Kasumi-1 (cell line): ENCODE measurements at places on chromosomes 6 and 20.

DNA sequence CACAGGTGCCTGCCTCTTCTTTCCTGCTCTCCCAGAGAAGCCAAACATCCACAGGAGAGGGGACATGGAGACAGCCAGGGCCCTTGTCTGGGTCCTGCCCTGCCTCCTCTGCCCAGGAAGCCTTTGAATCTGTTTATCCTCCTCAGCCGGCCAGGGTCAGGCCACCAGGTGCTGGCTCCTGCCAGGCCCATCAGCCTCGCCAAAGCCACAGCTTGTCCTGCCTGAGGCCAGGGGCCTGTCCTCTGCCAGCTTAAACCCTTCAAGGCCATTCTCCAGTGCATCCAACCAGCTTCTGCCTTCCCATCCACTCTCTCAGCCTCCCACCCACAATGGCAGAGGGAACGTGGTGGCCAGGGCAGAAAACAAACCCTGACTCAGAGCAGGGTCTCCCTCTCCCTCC lies 254.6 kb downstream of the ANKRD60 start:
- no peak for DNase-seq

- no peak for DNase-seq
Observed at GRCh38 chr6:16002332-16003196, 126.3 kb upstream of the MYLIP start.

GRCh38 chr20:56369179-56369578 lies 10.4 kb downstream of the FAM210B start:
- DNase-seq: no peak

- no peak for DNase-seq
Observed at GRCh38 chr6:133591275-133591674, 297.6 kb upstream of the TCF21 start.

- DNase-seq: no peak
Observed at GRCh38 chr6:67331304-67331703, 1303.8 kb upstream of the ADGRB3 start.

GRCh38 chr6:112396221-112396620 lies 49.1 kb downstream of the RFPL4B start:
- DNase-seq: no peak

DNA sequence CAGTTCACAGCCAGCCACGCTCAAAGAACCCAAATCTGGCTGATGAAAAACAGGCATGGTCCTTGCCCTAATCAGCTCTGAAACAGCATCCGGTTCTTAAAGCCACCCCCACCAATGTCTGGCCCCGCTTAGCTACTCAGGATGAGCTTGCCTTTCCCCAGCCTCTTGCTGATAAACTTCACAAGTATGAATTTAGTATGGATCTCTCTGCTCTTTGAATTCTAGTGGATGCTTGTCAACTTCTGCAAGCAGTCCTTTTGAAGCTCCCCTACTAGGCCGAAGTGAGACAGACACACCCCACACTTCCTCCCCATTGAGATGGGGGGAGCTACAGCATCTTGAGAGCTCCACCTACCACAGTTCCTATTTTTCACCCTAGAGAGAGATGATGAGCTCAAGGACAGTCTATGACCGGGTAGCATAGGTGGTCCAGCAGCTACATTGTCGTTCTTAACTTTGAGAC lies 36.7 kb downstream of the EBF4 start:
- peak; percentile 60 for DNase-seq

DNA sequence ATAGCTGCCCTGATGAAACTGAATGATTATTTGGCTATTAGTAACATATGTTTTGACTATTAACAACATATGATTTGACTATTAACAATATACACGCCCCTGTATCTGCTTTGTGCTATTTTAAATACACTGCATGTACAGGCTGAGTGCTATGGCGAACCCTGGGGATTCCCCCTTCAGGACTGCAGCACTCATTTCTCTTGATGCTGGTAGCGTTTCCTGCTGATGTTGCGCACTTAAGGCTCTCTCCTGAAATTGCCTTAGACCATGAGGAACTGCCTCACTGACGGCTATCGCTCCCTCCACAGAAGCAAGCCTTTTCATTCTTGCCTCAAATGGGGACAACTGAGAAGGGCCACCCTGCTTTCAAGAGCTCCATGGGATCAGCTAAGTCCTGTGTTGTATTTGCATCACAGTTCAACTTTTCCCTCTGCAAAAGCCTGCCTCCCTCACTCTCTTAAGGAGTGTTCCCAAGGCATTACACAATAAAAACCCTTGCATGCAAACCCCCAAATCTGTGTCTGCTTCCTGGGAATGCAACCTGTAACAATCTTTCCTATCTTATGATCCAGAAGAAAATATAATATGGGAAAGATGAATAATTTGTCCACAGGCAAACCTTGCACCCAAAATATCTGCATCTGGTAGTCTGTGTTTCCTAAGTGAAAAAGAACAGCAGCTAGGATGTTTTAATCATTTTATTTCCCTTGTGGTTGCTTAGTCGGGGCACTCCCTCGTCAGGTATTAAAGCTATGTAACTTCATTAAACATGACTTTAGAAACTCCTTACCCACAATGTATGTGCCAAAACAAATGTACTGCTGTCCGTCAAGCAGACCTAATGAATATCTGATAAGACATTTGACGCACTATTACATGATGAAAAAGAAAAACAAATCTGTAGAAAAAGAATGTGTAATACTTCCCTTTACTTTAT lies 456.4 kb downstream of the COL12A1 start:
- no peak for DNase-seq

DNA sequence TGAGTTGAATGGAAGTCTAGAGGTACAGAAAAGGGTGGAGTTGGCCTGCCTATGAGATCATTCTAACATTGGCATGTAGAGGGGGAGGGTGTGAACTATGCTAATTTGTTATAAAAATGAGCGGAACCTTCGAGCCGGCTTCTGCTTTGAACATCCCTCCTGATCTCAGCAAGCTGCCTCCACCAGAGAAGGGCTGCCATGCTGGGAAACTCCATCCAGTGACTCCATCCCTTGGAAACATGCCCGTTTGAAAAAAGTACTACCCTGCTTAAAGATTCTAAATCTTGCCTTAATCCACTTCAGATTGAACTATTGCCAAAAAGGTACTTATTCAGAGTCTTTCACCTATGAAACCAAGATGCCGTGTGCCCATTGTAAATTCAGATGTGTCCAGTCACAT lies 43.6 kb upstream of the TMEM170B start:
- DNase-seq: no peak

DNA sequence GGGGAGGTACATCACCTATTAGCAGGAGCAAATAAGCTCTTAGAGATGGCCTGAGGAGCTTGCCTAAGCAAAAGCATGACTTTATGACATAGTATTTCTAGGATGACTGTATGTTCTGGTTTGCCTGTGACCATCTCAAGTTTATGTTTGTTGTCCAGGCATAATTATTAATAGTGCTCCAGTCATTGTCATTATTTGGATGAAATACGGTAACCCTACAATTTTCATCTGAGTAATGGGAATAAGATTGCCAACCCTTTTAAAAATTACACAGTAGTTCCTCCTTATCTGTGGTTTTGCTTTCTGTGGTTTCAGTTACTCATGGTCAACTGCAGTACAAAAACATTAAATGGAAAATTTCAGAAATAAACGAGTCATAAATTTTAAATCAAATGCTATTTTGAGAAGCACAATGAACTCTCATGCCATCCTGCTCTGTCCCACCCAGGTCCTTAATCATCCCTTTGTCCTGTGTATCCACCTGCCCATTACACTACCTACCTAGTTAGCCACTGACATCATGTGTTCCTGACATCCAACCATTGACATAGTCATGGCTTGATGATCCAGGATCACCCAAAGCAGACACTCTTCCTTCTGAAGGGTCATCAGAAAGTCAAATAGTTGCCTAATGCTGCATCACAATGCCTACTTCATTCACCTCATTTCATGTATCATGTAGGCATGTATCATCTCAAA lies 27.0 kb upstream of the TFB1M start:
- peak; percentile 2 for DNase-seq

DNA sequence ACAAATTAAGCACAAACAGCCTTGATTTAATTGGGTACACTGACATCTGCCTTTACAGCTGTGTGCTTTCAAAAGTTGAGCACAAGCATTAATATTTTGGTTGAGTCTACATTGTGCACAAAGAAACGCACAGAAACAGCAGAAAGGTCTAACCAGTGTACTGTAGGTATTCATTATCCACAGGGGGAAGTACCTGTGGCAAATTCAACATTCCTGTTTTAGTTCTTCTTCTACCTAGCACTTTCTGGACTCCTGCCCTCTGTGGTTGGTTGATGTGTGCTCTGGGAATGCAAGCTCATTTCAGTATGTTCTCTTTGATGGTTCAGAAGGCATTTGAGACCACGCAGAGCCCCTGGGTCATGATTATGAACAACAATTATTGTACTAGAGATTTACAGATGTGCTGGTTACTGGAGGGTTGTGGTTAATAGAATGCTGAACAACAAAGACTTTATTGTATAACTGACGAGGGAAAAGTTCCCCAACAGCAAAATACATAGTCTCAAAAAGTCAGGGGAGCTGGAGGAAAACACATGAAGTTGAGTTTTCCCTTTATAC lies 26.6 kb upstream of the DAAM2 start:
- no peak for DNase-seq

- DNase-seq: no peak
Observed at GRCh38 chr6:64932486-64932885, 774.5 kb downstream of the EYS start.

DNA sequence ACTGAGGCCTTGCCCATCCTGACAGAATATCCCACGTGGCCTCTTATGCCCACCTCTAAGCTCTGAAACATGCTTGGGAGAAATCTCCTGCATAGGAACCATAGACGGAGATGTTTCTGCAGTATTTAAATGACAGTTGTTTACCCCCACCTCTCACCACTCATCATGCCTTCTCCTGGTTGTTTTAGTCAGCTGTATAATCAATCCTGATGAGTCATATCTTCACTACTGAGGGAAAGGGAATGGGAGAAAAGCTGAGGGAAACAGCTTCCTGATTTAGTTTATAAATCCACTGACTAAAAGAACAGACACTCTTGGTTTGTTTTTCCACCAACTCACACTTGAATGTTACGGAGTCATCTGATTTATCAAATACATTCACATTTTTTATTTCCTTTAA lies 113.2 kb upstream of the TENT5A start:
- DNase-seq: no peak

GRCh38 chr20:5074232-5074674 lies 45.5 kb downstream of the PCNA start:
- DNase-seq: no peak

DNA sequence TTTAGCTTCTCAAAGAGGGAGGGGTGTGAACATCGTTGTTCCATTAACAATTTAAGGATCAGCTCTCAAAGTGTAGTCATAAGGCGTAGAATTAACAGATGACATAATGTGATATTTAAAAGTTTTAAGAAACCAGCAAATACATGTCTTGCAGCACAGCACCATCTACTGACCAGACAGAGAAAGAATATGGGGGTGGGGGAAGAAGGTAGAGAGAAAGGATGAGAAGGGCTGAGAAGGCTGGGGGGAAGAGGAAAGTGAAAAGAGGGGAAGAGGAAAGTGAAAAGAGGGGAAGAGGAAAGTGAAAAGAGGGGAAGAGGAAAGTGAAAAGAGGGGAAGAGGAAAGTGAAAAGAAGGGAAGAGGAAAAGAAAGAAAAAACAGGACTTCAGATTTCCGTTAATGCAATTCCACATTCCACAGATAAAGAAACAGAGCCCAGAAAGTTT lies 80.9 kb downstream of the HAO1 start:
- peak; percentile 57 for DNase-seq

GRCh38 chr6:27720607-27721580 lies 191.3 kb downstream of the OR2B2 start:
- DNase-seq: no peak

GRCh38 chr20:48171626-48172356 lies 386.5 kb upstream of the SULF2 start:
- no peak for DNase-seq

GRCh38 chr6:41503827-41504465 lies 42.2 kb upstream of the FOXP4 start:
- no peak for DNase-seq

DNA sequence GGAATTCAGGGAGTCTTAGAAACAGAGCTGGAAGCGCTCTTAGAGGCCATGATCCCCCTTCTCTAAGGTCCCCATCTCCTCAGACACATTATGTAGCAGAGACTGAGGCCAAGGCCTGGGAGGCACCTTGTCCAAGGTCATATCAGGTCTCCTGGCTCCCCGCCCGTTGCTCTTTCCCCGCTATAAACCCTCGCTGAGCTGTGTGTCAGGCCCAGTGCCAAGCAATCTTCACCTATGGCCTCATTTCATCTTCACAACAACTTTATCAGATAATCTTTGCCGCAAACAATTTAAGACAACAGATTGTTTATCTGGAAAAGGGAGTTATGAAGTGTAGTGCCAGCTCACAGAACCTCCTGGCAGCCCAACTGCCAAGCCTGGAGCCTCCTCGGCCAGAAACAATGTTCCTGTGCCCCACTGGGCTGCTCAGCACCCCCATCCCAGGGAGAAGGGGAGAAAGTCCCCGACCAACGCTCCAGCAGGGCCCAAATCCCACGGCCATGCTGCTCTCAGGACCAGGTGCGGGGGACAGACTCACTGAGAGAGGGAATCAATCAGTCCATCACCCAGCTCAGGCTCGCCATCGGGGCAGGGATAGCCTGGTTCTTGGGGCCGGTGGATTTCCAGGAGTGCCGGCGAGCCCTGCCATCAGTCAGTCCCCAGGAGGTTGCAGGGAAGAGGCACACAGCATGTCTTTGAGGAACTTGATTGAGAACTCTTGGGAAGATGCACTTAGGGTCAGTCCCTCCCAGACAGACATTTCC lies 16.9 kb upstream of the FANCE start:
- no peak for DNase-seq

GRCh38 chr6:15504040-15504495 lies 158.8 kb downstream of the DTNBP1 start:
- DNase-seq: no peak

- DNase-seq: peak; percentile 7
Observed at GRCh38 chr6:149079911-149080491, 237.5 kb upstream of the TAB2 start.

GRCh38 chr6:25503686-25504085 lies 148.3 kb upstream of the SCGN start:
- no peak for DNase-seq

DNA sequence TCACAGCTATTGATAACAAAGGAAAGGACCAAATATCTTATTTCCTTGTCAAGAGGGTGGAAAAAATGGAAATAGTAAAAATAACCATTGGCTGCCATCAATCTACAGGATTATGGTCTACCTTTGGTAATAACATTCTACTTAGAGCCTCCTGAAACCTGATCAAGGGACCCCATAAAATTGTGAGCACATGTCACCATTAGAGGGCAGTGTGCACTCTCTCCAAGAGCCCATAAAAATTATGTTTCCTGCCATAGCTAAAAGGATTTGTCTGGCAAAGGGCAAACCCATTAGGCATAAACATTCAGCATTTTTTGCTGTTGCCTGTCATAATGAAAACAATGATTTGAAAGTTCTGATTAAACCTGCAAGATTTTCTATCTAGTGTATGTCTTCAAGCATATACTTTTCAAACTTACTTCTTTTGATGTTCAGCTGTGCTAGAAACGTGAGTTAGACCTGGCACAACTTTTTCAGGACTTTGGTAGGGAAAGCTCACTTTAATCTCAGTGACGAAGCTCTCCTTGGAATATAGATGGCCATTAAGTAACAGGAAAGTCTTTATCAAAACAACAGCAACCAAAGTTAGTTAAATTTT lies 120.7 kb upstream of the ZFP64 start:
- DNase-seq: peak; percentile 57
